ENCODE measurements at places on chromosomes 7 and 10.

GRCh38 chr10:14171336-14171735 lies 159.4 kb downstream of the FRMD4A start:
- DNase-seq: no peak

DNA sequence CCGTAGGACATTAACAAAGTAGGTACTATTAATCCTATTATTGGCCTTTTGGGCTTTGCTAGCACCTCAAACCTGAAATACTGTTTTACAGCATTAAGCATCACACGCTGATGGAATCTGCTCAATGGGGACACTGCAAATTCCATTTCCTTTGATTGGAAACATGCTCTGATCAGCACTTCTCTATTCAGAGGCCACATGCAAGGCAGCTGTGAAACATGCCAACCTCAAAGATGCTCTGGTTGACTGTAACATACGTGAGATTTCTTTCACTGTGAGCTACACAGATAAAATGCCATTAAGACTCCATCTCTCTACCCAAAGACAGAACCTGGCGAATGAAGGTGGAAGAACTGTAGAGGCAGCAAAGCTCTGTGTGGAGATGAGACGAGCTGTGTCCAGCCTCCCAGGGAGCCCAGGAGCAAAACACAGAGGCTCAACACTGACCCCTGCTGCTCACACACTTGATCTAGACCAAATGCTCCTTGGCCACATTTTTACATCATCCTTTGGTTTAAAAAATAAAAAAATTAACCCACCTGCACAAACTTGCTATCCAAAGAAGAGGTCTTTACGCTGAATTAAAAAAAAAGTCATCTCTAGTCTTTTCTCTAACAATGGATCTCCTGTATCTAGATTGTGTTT lies 8.0 kb downstream of the RSU1 start:
- peak; percentile 43 for DNase-seq

GRCh38 chr10:101130984-101131961 lies at the start of gene TLX1:
Gene TLX1, plus strand, starts transcription at chr10:101131300. Its CDS starts 242 bp downstream, at chr10:101131542.
- no peak for DNase-seq

GRCh38 chr7:102119213-102119651 lies 167.4 kb upstream of the SH2B2 start:
- peak; percentile 84 for DNase-seq

- no peak for DNase-seq
These were observed 687 bp downstream of the HELLS start for GRCh38 chr10:94546049-94546900.

GRCh38 chr10:17430647-17431355 lies 23.6 kb downstream of the ST8SIA6 start:
- DNase-seq: peak; percentile 83

- DNase-seq: no peak
These were observed 419.6 kb downstream of the DNAJB9 start for GRCh38 chr7:108989319-108989718.

DNA sequence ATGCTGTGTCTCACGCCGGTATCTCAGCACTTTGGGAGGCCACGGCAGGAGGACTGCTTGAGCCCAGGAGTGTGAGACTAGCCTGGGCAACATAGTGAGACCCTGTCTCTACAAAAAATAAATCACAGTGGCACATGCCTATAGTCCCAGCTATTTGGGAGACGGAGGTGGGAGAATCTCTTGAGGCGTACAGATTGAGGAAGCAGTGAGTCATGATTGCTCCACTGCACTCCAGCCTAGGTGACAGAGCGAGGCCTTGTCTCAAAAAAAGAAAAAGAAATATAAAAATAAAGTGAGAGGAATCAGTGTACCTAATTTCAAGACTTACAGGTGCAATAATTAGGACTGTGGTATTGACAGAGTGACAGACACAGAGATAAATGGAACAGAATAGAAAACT lies 23.9 kb downstream of the SLC25A40 start:
- DNase-seq: no peak

GRCh38 chr10:112782200-112782907 lies 167.7 kb upstream of the TCF7L2 start:
- DNase-seq: no peak

- no peak for DNase-seq
These were observed 98.3 kb upstream of the LRGUK start for GRCh38 chr7:134028853-134029252.

- DNase-seq: no peak
These were observed 149.3 kb downstream of the FGFR2 start for GRCh38 chr10:121448766-121449421.

DNA sequence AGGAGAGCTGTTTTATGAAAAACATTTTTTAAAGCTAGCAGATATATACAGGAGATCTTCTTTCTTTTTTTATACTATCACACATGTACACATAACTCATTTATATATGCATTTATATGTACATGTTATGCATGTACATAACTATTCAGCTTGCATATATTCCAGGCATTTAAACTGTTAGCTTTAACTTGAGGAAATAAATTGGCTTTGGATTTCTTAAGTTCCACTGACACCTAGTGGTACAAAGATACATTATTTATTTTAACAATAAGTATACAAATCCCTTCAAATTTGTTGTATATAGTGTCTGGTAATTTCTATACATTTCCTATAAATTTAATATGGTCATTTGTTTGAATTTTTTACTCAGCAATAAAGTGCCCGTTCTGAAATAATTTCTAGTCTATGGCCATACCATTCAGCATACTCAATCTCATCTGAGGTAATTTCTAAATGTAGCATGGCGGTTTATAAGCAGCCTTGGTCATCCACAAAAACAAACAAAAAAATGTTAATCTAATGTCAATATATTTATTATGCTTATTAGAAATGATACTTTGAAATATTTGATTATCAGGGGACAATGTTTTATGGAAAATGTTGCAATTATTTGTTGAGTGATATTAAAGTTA lies 11.6 kb downstream of the ZDHHC6 start:
- no peak for DNase-seq

DNA sequence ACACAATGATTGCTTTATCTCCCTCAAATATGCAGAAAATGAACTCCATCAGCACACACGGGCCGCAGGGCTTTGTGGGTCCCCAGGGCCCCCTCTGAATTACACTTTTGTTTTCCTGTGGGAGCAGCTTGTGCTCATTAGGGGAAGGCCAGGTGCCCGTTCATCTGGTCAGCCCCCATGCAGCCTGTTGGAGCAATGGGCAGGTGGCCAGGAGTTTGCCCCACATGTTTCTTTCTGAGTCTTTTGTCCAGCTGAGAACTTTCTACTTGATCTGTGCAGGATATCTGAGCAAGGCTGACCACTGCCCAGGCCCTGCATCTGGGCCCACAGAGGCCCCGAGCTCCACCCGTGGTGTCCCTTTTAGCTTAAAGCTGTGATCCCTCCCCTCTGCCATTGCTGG lies 105.3 kb upstream of the FAM20C start:
- DNase-seq: peak; percentile 7

DNA sequence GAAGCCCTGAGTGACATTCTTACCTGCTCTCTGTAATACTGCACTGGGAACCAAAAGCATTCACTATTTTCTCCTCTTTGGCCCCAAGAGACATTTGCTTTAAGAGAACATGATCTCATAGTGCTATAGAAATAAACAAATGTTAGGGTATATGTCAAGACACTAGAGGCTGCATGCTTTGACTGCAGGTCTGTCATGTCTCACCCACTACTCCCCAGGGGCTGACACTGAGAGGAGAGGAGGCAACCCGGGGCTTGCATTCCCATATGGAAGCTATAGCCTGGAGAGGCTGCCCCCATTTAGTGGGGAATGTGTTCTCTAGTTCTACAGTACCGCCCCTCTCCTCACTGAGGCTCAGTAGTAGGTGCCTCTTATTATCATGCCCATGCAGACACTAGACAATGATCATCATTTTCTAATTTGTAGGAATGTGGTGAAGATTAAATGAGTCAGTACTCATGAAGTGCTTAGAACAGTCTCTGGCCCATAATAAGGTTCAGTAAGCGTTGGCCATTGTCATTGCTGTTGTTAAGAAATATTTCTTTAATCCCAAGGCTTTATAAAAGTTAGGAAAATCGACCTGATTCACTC lies 4.9 kb upstream of the SLF2 start:
- DNase-seq: no peak

DNA sequence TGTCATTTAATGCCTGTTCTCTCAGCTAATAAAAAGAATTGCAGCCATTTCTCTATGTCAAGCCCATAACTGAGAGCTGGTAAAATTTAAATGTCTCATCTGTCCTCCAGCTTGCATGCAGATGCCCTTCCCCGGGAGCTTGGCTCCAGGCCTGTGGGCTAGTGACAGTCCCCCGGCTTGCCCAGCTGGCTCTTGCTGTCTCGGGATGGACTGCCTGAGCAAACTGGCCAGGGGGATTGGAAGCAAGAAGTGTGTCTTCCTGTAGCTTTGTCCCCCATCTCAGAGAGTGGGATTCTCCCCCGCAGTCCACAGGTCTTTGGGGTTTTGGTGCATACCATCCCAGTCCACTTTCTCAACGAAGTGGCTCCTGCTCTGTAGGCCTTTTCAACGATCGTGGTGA lies 53.9 kb upstream of the HMX3 start:
- no peak for DNase-seq

DNA sequence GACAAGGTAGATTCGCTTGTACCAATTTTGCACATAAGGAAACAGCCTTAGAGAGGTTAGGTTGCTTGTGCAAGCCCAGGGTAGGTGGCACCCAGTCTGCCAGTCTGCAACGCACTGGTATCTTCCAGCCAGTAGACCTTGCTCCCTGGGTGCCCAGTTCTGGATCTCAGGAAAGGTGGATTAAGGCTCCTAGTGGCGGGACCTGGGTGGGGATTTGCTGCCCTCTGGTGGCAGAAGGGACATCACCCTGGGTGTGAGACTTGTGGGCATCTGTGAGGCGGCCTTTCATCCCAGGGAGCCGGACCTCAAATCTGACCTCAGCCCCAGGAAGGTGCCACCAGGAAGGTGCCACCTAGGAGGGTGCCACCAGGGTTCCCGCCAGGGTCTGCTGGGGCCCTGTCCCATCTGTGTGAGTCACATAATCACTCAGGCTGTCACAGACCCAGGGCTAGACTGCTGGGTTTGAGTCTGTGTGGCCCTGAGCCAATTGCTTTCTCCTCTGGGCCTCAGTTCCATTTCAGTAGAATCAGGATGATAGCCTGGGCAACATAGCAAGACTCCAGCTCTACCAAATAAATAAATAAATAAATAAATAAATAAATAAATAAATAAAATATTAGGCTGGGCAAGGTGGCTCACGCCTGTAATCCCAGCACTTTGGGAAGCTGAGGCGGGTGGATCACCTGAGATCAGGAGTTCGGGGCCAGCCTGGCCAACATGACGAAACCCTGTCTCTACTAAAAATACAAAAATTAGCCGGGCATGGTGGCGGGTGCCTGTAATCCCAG lies 5.3 kb upstream of the PRKRIP1 start:
- DNase-seq: peak; percentile 79

GRCh38 chr7:39291628-39292410 lies 274.4 kb upstream of the YAE1 start:
- DNase-seq: no peak

- peak; percentile 79 for DNase-seq
These were observed 125.4 kb downstream of the PFKFB3 start for GRCh38 chr10:6327961-6328698.

DNA sequence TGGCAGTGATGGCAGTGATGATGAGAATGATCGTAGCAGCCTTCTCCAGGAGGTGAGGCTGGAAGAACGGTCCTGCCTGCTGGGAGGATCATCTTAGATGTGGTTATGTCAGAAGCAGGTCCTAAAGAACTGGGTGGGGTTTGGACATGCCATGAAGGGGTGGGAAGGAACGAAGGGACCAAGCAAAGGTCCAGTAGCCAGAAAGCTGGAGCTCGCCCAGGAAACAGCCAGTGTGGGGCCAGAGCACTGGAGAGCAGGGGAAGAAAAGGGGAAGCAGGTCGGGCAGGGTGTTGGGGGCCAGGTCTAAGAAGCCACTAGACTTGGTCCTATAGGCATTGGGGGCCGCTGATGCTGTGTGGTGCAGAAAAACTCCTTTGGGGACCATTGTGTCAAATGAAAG lies 127.4 kb downstream of the RGS10 start:
- DNase-seq: no peak

- no peak for DNase-seq
These were observed 196.8 kb upstream of the PDE1C start for GRCh38 chr7:32266932-32267475.

DNA sequence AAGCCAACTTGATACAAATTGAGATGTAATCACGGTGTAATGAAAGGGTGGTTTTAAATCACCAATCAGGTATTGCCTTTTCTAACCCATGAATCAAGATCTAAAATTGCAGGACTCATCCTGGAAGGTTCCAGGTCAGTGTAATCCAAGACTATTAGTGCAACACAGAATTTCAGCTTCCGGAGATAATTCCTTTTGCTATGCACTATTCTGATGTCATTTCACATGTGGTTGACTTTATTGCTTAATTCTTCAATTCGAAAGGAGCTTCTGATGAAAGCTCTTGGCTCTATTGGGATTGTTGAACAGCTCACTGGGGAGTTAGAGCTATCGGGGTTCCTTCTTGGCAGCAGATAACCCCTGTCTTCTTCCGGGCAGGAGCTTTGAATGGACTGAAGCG lies 147.4 kb upstream of the INSYN2A start:
- DNase-seq: no peak

DNA sequence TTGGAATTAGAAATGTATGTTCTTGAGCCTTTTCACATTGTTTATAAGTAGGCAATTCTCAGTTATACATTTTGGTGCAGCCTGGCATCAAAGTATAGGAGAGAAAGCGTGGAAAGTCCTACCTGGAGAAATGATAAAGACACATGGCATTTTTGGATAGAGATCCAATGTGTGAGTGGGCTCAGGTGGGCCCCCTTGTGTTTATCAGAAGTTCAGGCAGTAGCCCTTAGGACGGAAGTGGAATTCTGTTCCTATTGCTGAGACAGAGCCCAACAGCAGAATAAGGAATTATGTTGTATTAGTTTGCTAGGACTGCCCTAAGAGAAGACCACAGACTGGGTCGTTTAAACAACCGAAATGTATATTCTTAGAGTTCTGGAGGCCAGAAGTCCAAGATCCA lies 85.2 kb upstream of the AMPH start:
- no peak for DNase-seq

DNA sequence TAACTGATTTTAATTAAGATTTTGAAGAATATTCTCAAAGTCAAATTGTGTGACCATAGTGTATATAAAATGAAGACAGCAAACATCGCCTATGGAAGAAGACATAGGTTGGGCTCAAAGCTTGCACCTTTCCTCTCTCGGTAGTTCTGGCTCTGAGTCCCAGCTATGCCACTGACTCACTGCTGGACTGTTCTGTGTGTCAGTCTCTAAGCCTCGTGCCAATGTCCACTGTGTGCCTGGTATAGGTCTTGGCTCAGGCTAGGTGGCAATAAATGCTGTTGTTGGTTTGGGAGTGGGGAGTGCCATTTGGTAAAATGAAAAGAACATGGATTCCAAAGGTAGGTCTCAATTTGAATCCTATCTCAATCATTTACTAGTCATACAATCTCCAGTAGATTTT lies 137.5 kb upstream of the RHEB start:
- no peak for DNase-seq

DNA sequence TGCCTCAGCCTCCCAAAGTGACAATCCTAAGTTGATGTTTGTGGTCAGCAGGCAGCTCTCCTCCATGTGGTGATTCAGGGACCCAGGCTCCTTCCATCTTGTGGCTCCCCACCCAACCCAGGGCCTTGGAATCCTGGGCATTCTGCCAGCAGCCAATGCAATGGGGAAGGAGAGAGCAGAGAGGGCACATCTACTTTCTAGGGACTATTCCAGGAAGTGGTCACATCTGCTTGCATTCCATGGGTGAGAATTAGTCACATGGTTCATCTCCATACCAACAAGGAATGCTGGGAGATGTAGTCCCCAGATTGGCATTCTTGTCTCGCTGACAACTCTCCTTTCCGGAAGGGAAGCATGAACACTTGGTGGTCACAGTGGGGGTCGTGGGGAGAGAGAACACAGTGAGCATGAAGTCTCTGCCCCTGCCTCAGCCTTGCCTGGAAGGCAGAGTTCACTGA lies 9.9 kb upstream of the SRRM3 start:
- no peak for DNase-seq

GRCh38 chr7:74002474-74003017 lies 25.4 kb upstream of the ELN start:
- no peak for DNase-seq
